ENCODE measurements at places on chromosomes 11 and 22.
A peak's percentile ranks its signal among the peaks of the same experiment; 100 is the strongest.

- DNase-seq = no peak
Measured at GRCh38 chr11:127118811-127119210, 118.2 kb upstream of the KIRREL3 start.

DNA sequence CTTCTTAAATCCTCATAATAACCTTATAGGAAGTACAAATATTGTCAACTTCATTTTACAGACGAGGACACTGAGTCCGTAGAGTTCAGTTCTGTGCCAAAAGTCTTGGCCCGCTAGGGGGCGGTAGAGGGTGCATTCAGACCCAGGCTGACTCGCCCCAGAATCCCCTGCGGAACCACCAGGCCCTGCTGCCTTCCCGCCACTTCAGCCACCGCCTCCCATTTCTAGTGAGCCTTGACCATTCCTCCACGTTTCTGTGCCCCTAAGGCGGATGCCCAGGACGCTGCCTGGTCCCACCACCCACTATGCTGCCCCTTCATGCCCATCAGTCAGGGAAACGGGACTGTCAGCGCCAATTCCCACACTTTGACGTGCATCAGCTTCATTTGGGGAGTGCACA lies 19.1 kb downstream of the SYT13 start:
- DNase-seq = no peak

- no peak for DNase-seq
Measured at GRCh38 chr11:36376009-36376887, 80.2 kb downstream of the PRR5L start.

DNA sequence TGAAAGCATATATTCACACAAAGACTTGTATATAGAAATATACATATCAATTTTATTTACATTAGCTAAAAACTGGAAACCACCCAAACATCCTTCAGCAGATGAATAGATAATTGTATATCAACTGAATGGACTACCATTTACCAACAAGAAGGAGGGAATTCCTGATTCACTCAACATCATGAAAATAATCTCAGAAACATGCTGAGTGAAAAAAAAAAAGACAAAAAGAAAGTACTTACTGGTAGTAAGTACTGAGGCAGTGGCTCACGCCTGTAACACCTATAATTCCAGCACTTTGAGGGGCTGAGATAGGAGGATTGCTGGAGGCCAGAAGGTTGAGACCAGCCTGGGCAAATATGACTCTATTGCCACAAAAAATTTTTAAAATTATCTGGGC lies 7.4 kb upstream of the IPO7 start:
- DNase-seq = no peak

DNA sequence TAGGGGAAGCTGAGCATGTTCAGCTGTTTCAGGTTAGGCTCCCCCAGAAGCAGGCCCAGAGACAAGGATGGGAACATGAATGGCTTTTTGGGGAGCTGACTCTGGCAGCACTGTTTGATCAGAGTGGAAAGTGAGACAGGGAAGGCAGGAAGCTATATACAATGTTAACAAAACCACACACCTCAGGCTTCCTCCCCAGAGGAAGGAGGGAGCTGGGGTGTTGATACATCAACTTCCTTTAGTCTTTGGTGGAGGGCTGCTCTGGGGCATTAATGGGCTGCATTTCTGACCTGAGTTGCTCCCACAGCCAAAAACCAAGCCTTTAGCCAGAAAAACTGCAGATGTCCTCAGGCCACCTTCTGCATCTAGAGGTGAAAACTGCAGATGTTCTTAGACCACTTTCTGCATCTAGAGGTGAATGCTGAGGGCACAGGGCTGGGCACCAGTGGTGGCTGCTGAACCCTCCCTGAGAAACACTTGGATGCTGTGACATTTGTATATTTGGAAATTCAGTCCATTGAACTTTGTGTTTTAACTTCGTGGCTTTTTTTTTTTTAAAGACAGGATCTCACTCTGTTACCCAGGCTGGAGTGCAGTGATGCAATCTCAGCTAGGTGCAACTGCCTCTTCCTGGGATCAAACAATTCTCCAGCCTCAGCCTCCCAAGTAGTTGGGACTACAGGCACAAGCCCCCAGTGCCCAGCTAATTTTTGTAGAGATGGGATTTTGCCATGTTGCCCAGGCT lies 49.9 kb downstream of the KIAA1671 start:
- no peak for DNase-seq

DNA sequence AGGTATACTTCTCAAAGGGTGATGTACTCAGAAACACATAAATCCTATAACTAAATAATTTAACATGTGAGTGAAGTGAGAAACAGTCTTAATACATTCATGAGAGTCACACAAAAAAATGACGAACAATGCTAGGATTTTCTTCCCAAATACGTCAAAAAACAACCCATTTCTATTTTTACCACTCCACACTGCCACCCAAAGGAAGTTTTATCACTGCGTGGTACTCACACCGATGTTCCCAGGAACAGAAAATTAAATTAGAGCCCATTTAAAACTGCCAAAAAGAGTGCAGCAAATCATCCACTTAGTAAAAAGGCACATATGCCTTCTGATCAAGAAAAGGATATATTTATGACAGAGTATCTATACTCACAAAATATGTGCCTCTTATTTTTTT lies 710.9 kb upstream of the FAT3 start:
- no peak for DNase-seq

DNA sequence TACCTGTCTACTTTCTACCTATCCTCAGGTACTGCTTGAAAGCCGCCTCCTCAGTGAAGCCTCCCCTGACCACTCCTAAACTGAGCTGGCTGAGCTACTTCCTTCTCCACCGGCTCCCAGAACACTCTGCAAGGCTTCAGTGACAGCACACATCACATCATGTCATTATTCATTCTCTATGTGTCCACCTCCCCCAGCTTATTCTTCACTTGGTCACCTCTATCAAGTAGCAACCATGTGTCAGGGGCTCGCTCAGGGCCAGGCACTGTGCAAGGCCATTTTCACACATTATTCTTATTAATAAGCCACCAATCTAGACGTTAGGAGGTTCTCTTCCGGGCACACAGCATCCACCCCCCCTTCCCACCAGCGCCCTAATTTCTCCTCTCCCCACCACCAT lies 3.7 kb upstream of the ELFN2 start:
- no peak for DNase-seq

- DNase-seq = no peak
Measured at GRCh38 chr11:113023228-113023627, 62.0 kb downstream of the NCAM1 start.

DNA sequence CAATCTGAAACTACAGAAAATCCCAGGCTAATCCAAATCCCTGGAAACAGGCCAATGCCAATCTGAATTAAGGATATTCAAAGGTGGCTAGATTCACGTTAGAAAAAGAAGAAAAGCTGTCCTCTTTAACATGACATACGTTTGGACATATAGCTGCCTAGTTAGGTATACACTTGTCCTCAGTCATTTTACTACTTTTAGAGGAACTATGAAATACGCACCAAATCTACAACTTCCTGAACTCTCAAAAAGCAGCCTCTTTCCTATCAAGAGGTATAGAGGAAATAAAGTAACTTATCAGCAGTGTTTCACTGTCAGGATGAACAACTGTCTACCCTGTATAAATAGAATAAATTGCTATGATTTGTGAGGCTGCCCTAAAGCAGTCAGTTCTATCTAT lies 24.0 kb downstream of the KMT5B start:
- no peak for DNase-seq

DNA sequence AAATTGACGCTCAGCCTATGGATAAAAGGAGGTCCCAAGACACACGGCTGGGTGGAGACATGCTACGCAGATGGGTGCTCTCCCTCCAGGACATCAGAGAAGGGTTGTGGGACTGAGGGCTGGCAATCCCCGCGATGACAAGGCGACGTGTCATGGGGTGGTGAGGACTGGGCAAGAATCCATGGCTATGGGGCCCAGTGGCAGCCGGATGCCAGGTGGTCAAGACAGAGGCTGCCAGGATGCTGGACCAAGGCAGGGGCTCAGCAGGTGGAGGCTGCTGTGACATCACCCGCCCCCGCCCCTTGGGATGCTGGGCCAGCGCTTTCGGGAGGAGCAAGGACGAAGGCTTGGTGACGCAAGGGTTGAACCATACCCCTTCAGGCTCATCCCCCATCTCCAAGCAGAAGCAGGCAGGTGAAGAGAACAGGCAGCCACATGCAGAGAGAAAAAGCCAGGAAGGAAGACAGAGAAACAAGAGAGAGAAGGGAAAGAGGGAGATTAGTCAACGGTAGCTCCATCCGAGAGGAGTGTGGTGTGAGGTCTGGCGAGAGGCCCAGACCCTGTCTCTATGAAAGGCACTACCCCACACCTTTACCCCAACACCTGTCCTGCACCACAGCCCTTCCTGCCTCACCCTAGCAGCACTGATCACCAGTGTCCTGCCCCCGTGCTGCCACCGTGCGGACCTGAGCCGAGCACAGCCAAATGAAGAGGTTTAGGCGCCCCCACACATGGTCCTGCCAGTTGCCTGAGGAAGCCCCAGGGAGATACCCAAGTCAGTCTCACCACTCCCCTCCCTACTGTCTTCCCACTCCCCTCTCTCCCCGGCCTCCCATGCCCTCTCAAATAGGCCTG lies 24.1 kb upstream of the RASL10A start:
- DNase-seq = no peak

GRCh38 chr11:73147771-73148681 lies 5.9 kb upstream of the FCHSD2 start:
- DNase-seq = no peak

GRCh38 chr11:121039971-121040613 lies 16.2 kb downstream of the TBCEL start:
- DNase-seq = no peak

GRCh38 chr22:35582861-35583670 lies 34.1 kb downstream of the MB start:
- peak; percentile 29 for DNase-seq

DNA sequence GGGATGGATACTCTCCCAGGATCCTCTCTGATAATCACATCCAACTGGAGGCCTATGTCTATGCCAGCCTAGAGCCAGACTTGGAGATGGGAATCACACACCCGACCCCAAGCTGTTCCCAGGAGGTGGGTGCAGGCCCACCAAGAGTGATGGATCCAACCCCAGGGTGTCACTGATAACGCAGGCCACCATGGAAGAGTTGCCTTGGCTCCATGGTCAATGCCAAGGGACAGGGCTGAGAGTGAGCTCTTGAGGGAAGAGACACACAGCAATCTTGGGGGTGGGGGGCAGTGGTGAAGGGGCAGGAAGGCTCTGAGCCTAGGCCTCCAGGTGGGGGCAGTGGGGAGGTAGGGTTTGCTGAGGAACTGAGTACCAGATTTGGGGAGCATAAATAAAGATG lies 16.9 kb downstream of the TUB start:
- no peak for DNase-seq

DNA sequence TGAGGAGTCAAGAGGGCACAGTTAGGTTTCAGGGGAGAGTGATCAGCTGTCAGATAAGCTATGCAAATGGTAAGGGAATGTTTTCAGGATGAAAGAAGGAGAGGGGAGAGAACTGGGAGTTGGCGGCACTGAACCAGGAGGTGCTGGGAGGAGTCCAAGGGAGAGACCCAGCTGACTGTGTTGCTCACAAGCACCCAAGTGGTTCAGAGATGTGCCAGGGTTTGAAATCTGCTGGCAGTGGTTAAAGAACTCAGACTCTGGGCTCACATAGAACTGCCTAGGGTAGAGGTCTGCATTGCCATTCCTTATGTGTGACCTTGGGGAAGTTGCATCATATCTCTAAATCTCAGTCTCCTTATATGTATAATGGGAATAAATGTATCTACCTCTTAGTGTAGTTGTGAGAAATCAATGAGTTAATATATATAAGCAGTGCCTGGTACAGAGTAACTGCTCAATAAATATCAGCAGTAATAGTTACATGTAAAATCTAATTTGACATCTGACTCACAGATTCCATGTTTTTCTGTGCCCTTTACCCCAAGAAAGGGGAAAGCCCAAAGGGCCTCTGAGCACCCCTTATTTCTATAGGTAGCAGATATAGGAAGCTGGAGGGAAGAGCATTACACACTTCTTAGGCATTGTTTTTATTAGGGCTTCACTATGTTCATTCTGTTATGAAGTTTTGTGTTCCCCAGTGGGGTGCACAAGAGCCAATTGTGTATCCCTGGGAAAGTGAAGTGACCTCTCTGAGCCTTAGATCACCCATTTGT lies 66.9 kb upstream of the SESN3 start:
- DNase-seq = no peak

DNA sequence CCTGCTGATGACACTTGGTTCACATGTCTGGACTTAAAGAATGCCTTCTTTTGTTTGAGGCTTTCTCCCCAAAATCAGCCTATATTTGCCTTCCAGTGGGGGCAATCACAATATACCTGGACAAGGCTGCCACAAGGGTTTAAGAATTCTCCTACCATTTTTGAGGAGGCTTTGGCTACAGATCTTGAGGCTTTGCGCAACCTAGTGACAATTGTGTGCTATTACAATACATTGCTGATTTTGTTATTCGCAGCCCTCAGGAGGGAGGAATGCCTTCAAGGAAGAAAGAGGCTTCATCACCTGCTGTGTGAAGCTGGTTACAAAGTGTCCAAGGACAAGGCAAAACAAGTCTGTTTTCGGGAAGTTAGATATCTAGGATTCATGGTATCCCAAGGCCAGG lies 50.8 kb upstream of the OR4C15 start:
- DNase-seq = no peak

DNA sequence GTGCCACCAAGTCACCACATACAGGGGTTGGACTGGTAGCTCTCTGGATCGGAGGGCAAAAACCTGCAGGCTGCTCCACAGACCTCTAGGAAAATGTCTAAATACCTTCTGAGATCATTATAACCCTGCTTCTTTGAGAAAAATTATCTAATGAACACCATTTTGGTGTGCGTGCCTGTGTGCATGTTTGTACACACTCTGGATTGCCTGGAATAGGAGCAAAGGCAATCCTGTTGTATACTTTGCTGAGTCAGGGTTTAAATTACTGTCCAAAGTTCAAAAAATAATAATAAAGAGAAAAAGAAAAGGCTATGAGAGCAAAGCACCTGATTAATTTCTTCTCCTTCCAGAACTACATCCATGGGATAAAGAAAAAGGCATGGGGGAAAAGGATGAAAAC lies 11.0 kb downstream of the JAML start:
- DNase-seq = no peak

DNA sequence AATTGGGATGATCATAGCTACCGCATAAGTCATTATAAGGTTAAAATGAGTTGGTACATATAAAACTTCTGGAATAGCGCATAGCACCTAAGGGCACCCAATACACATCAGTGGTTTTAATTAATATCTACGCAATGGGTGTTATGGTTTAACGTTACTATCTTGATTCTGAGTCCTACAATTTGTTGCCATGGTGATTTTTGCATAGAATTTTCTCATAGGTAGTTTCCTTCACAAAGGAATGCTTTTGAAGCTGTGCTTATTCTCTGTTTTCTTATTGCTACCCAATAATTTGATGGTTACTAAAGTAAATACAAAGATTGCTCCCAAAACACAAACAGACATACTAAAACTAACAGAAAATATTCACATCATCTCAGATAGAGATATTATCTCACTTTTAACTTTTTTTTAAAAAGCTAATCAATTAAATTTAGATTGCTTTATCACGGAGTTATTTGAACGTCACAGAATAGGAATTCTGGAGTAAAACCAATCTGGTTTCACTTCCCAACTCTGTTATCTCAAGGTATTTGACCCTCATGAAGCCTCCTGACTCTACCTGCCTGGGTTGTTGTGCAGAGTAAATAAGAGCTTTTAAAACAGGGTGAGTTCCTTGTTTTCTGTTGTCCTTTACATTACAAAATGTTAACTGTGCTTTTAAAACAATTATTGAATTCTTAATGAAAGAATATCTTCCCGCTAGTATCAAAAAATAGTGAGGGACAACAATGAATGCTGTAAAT lies 635.5 kb upstream of the CCDC90B start:
- DNase-seq = no peak

GRCh38 chr11:117458275-117459122 lies 130.8 kb downstream of the CEP164 start:
- no peak for DNase-seq

Measured in central memory CD4-positive, alpha-beta T cell (primary cell).